Gastroesophageal sphincter (tissue), 4 donors: ENCODE measurements at places on chromosomes 7 and 10.
A peak's percentile ranks its signal among the peaks of the same experiment; 100 is the strongest.

DNA sequence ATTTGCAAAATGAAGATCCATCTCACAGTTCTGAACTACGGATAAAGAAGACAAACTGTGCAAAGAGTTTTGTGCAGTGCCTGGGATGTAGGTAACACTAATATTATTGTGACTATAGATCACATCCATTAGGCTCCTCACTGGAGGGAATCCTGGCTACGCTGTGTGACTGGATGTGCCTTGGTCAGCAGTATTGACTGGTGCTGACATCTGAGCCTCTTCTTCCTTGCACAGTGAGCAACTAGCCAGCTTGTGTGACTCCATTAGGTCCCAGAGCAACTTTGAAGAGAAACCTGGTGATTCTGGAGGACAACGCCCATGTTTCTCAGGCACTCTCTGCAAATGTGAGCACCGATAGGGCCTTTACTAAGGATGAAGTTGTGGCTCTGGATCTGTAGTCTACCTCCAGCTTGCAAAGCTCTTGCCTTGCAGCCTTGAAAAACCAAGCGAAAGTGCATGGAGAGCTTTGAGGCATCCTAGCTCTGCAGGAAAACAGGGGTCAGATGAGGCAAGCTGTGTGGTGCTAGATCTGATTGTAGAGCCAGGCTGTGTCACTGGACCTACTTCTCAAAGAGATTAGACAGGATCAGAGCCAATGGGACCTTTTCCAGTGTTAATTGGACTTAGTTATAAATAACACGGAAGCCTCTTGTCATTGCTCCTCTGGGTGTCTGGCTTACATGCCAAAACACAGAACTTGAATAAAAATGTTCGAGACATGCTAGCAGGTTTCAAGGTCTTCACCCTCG is 303.6 kb upstream of the LYZL1 start:
- ATAC-seq, result no peak

DNA sequence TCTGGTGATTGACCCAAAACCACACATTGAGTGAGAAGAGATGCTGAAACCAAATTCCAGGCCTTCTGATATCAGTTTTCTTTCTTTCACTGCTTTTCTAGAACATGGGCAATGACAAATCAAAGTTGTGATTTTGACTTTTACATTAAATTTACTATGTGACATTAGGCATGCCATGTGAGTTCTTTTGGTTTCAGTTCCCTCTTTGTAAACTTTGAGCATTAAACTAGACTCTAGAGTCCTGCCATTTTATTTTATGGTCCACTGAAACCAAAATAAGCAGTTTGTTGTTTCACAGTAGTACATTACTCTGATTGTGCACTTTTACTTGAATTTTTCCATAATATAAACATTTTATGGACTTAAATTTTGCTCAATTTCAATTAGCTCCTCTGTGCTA is 381.1 kb upstream of the SEMA3D start:
- ATAC-seq, result no peak

GRCh38 chr7:4136501-4137110 is 545.5 kb upstream of the FOXK1 start:
- ATAC-seq, result no peak

- ATAC-seq, result no peak
Measured at GRCh38 chr10:36345807-36346206, 703.7 kb upstream of the FZD8 start.

GRCh38 chr10:87579563-87579962 is 74.9 kb downstream of the MINPP1 start:
- no peak for ATAC-seq

DNA sequence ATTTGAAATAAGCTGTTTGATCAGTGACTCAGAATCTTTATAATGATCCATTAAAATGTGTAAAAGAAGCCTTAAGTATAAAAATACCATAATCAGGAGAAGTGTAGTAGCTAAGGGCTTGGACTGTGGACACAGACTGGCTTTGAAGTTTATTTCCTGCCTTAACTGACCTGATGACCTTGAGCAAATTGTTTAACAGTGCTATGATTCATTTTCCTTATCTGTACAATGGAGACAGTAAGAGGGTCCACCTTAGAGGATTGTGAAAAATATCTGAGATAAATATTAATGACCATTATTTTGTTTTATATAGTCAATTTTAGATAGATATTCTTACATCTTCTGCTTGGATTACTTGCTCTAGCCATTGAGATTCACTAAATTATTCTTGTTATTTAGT is 13.3 kb upstream of the RPA3 start:
- no peak for ATAC-seq

GRCh38 chr10:78259391-78259790 is 225.7 kb downstream of the RPS24 start:
- no peak for ATAC-seq

DNA sequence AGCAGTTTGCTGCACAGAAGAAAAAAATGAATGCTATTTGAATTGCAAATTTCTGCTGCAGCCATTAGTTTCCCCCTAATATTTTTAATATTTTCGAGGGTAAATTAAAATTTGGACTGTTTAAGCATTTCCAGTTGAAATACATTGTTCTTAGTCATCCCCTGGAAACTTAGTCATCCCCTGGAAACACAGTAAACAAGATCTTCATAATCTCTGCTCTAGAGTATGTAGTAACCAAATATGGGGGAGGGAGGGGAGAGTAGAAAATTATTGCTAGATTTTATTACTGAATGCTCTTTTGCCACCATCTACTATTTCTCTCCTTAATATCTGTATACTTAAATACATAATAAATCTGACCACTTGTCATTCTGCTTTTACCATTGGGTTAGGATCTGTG is 1053.3 kb downstream of the SORCS1 start:
- ATAC-seq, result no peak

- ATAC-seq, result no peak
Measured at GRCh38 chr7:75889826-75890225, 11.0 kb downstream of the RHBDD2 start.

DNA sequence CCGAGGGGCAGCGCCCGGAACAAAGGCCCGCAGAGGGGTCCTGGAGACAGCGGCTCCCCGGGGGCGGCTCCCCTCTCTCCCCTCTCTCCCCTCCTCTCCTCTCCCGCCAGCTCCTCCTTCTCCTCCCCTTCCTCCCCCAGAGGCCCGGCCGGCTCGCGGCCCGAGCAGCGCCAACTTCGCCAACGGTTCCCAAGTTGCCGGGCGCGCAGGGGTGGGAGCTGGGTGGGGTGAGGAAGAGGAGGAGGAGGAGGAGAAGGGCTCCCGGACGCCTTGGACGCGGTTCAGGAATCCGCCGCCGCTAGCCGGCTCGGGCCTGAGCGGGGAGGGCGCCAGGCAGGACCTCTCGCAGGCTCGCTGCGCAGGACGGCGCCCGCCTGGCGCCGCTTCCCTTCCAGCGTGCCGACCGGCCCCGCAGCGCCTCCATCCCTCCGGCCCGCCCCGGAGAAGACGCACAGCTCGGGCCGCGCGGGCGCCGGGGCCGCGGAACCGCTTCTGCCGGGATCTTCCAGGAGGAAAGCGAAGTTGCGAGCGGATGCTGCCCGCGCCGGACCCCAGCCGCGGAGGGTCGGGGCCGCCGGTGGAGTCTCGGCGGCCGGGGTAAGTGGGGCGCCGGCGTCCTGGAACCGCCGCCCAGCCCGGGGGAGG is at the start of gene CHST3:
Gene CHST3, plus strand, starts transcription at position 298 of the 645 bp plus-strand sequence. CDS start 41,448 bp downstream, outside the sequence.
- ATAC-seq, result peak; percentile 79

- no peak for ATAC-seq
Measured at GRCh38 chr7:53656881-53657280, 621.4 kb downstream of the POM121L12 start.

- ATAC-seq, result no peak
Measured at GRCh38 chr7:109964780-109965179, 1126.1 kb upstream of the LRRN3 start.

GRCh38 chr7:5687936-5688630 is 93.4 kb downstream of the RNF216 start:
- ATAC-seq, result no peak

GRCh38 chr10:97464226-97464625 is 18.3 kb downstream of the ZDHHC16 start:
- ATAC-seq, result no peak

- no peak for ATAC-seq
Measured at GRCh38 chr7:3916146-3916545, 615.1 kb downstream of the SDK1 start.

GRCh38 chr7:149444287-149444686 is 16.6 kb downstream of the ZNF777 start:
- ATAC-seq, result no peak
